RWPE1 (cell line): ENCODE measurements at places on chromosomes 6 and 20.
A peak's percentile ranks its signal among the peaks of the same experiment; 100 is the strongest.

GRCh38 chr6:105014954-105015353 lies 58.0 kb downstream of the LIN28B start:
- no peak for DNase-seq

DNA sequence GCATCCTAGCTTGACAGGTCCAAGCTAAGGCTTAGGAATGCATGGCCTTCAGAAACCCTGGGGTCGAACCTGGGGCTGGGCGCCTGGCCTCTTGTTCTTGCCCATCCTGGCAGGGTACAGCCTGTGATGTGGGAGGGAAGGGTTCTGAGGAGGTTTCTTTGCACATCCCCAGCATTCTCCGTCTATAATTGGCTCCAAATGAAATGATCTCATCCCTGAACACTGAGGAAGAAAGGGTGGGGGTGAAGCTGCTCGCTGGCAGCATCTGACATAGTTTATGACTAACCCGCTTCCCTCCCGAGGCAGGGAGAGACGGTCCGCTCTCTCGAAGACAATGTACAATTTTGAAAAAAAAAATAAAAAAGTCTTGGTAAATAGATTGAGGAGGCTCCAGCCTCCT lies 67.1 kb upstream of the ZNFX1 start:
- DNase-seq: peak; percentile 100

- DNase-seq: no peak
Observed at GRCh38 chr6:15503346-15503680, 159.5 kb downstream of the DTNBP1 start.

GRCh38 chr20:25669826-25670422 lies 26.7 kb downstream of the ZNF337 start:
- DNase-seq: peak; percentile 70

GRCh38 chr6:129776542-129777330 lies 66.8 kb upstream of the ARHGAP18 start:
- DNase-seq: no peak

GRCh38 chr6:5275497-5275896 lies 14.2 kb downstream of the FARS2 start:
- no peak for DNase-seq

DNA sequence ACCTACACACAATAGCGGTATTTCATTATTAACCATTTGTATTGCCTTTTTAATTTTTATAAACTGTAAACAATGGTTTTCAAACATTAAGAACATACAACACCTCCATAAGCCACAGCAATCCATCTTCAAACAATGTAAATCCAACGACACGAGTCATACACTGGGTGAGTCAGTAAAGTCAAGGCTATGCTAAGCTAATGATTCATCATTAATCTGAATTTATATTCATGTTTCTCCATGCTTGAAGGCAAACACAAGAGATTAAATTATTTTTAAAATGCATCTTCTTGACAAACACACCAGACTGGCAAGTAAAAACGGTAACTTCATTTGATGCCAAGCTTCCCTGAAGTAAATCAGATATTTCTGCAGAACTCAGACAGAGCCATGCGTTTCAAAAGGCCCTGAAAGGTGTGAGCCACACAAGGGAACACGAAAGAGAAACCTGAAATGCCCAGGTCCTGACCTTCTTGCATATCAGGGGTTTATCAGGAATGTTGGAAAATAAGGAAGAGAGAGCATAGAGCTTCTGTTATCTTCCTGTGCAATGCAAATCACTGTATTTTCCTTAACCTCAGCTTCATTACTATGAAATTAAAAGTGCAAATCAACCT lies 162.5 kb downstream of the ALDH8A1 start:
- peak; percentile 85 for DNase-seq

DNA sequence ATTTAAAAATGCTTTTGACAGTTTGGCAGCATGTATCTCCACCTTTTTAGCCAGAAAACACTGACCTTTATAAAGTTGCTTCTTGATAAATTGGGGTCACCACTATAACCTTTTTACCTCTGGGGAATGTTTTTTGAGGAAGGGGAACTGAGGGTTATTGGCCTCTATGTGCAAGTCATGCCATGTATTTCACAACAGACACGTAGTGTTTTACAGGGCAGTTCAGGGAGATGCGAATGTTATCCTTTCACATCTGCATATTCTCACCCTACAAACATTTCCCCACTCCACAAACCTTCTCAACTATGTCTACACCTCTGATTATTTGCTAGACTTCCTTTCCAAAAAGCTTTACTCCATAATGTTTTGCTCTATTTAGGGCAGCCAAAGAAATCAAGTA lies 17.0 kb upstream of the SLA2 start:
- no peak for DNase-seq

DNA sequence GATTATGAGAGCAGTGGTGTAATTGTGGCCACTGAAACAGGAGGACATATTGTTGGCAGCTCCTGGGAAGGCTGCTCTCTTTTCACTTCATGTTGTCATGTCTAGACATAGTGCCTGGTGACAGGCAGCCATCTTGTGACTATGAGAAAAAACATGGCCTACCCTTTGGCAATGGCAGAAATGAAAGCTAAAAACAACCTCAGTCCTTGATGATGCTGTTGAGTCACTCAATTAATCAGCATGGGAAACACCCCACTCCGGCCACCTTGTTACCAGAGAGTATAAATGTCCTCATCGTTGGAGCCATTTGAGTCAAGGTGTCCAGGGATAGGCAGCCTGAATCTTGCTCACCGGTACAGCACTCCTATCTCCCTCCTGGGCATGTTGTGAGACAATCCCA lies 31.2 kb upstream of the HMGA1 start:
- peak; percentile 26 for DNase-seq

GRCh38 chr6:44333273-44333919 lies 9.1 kb upstream of the SPATS1 start:
- DNase-seq: no peak

- no peak for DNase-seq
Observed at GRCh38 chr6:48825501-48826151, 637.4 kb downstream of the MMUT start.

- DNase-seq: no peak
Observed at GRCh38 chr20:53847837-53848170, 222.6 kb downstream of the BCAS1 start.

DNA sequence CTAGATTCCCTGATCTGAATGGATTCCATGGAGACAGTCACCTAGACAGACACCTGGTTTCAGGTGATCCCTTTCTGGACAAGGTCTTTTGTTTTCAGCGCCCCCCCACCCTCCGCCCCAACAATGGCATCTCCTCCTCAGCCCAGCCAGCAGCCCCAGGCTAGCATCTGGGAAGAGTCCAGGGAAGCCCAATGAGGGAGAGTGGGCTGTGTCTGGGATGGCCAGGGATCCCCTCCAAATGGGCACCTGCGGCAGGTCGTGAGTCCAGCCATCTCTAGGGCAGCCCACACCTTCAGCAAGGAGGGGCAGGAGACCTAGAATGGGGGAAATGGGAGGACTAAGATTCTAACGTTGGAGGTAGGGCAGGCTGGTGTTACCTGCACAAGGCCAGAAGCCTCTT lies 1.2 kb upstream of the SLC24A3 start:
- DNase-seq: no peak

- DNase-seq: no peak
Observed at GRCh38 chr6:38281126-38281525, 358.6 kb downstream of the BTBD9 start.

DNA sequence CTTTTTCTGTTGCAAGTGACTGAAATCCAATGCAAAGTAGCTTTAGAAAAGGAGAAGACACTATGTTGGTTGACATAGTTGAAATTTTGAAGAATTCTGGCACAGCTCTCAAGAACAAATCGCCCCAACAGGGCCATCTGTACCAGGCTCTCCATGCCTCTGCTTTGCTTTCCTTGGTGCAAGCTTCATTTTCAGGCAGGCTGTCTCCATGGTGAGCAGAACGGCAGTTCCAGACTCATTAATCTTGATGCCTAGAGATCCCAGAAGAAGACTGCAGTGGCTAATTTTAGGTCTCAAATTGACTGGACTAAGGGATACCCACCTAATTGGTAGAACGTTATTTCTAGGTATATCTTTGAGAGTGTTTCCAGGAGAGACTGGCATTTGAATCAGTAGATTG lies 950.7 kb upstream of the FLRT3 start:
- DNase-seq: no peak
